Ammon's horn (tissue), 1 donor: ENCODE measurements at places on chromosomes 12 and 14.

GRCh38 chr12:85527192-85527591 is 247.2 kb downstream of the ALX1 start:
- DNase-seq = no peak

DNA sequence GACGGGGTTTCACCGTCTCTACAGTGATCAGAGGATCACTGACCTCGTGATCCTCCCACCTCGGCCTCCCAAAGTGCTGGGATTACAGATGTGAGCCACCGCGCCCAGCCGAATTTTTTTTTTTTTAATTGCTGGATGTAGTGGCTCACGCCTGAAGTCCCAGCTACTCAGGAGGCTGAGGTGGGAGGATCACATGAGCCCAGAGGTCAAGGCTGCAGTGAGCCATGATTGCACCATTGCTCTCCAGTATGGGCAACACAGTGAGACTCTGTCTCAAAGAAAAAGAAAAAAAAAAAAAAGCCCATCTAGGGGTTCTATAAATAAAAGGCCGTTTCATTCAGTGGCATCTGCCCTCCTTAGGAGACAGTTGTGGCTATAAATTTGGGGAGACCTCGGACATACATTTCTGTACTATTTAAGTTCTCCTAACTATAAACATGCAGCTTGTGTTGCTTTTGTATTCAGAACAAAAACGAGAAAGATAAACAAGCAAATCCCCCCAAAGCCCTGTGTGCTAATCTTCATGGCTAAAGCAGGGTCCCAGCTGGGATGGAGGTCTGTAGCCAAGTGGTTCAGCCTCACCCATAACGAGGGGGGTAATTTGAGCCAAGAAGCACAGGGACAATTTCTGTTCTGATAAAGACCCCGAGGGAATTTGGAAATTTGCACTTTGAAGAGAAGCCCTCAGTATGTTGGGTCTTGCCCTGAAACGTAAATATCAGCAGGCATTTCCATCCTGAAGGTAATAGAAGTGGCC is 35.0 kb upstream of the BCL7A start:
- DNase-seq = no peak

GRCh38 chr14:61461808-61462275 is 140.5 kb downstream of the PRKCH start:
- peak; percentile 79 for DNase-seq

- DNase-seq = no peak
Measured at GRCh38 chr14:65320661-65321308, 91.7 kb upstream of the FUT8 start.

GRCh38 chr12:95804291-95804690 is 13.7 kb upstream of the NTN4 start:
- DNase-seq = no peak

GRCh38 chr12:127515941-127516340 is 751.0 kb upstream of the TMEM132C start:
- no peak for DNase-seq

- no peak for DNase-seq
Measured at GRCh38 chr14:63478010-63478409, 65.2 kb downstream of the PPP2R5E start.

- DNase-seq = no peak
Measured at GRCh38 chr12:67377541-67377940, 108.4 kb downstream of the CAND1 start.

GRCh38 chr14:68486033-68486732 is 306.7 kb downstream of the ZFP36L1 start:
- no peak for DNase-seq

- DNase-seq = no peak
Measured at GRCh38 chr14:102238766-102239165, 66.2 kb downstream of the MOK start.

DNA sequence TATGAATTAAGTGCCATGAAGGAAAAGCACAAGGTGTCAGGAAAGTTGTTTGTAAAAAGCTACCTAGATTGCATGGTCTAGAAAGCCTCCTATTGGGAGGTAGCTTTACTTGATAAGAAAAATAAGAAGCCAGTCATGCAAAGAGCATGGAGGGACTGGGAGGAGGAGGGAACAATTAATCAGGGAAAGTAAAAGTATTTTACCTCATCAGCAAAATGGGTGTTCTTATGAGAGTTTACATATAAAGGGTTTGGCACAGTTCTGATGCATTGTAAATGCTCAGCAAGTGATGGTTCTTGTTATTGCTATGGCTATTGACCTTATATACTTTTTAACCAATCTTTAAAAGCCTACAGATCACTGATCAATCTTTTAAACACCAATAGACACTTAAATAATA is 17.0 kb upstream of the TSPAN8 start:
- no peak for DNase-seq

DNA sequence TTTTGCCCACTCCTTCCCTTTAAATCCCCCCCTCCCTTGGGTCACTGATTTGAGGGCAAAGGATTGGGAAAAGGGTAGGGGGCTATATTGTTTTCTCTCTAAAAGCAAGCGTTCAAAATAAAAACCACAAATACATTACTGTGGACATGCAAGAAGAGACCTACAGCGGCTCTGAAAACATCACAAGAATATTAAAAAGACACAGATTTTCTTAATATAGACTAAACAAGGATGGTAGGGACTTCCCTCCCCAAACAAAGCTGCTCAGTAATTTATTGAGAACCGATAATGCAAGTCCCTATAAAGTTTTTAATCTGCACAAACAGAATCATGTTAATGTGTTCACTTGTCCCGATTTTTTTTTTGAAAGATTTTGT is 12.9 kb downstream of the TBX3 start:
- DNase-seq = no peak

GRCh38 chr12:80101126-80101525 is 1.8 kb downstream of the OTOGL start:
- no peak for DNase-seq

DNA sequence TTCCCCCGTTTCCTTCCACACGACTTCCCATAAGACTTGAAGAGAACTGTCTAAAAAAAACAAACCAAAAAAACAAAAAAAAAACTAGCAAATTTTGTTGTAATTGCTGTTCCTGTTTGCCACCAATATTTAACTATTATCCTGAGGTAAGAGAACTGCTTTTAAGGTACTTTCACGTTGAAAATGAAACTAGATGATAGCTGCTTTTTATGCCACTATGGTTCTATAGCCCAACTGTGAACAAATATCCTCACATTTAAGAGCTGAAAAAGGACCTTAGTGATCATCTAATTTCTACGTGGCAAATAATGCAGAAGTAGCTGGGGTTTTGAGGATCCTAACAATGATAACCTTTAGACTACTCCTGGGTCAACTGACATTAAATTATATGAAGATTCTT is 98.6 kb downstream of the TAOK3 start:
- DNase-seq = no peak

DNA sequence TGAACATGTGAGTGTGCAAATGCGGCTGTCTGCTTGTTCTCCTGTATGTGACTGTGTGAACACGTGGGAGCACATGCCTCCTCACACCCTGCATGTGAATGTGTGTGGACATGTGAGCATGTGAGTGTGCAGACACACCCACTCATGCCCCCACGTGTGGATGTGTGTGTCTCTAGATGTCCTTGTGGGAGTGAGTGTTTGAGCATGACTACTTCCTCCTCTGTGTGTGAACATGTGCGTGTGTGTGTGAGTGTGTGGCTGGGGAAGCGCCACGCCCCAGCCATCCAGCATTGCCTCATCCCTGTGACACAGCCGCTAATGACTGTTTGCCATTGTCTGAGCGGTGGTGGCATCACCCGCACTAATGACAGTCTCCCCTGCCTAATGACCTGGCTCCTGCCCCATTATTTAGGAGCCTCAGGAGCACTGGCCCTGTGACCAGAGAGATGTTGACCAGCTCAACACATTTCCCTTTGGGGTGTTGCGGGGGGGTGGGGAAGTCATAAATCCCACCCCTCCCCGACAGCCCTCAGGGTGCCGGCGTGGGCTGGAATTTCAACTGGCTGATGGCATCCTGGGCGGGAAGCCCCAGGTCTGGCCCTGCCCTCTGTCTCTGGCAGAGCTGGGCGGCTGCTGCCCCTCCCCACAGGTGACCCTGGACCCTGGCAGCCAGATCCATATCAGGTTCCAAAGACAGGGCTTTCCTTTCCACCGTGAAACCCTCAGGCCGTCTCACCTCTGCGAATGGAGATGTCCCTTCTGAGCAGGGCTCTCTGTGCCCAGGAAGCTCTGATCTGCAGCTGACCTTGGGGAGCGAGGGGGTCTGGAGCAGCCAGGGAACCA is 11.5 kb upstream of the KRT80 start:
- peak; percentile 82 for DNase-seq

GRCh38 chr14:70022771-70023445 is 143.7 kb downstream of the SMOC1 start:
- DNase-seq = no peak

- DNase-seq = no peak
Measured at GRCh38 chr12:89347325-89347829, 4.9 kb downstream of the DUSP6 start.

GRCh38 chr14:68503186-68503825 is 289.6 kb downstream of the ZFP36L1 start:
- no peak for DNase-seq

GRCh38 chr14:33914676-33915516 is 36.0 kb downstream of the EGLN3 start:
- no peak for DNase-seq

- DNase-seq = no peak
Measured at GRCh38 chr12:94817695-94818075, 167.3 kb upstream of the TMCC3 start.

GRCh38 chr14:99896361-99896760 is 103.1 kb downstream of the EML1 start:
- no peak for DNase-seq

GRCh38 chr14:51462706-51463105 is 189.0 kb upstream of the FRMD6 start:
- no peak for DNase-seq

DNA sequence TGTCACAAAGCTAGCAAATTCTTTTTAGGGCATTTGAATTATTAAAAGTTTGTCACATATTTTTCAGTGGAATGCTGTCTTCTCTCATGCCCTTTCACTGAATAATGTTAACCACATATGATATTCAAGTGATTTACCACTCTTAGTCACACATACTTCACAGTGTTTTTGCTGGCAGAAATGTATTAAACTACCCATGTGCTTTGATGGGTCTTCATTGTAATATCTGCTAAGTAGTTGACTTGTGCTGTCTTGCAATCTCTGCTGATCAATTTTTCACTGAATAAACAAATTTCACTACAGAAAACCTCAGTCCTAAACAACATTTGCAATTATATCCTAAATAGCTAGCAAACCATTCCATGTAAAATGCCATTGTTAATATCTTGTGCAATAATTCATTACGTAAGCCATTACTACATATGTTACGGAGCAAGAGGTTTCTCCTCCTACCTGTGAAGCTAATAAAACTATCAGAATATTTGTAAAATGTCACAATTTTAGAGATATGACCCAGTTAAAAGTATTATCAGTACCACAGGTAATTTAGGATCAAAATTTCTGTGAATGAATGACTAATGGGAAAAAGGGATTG is 64.6 kb upstream of the LMO3 start:
- no peak for DNase-seq

- no peak for DNase-seq
Measured at GRCh38 chr12:104439137-104439536, 17.6 kb upstream of the CHST11 start.

DNA sequence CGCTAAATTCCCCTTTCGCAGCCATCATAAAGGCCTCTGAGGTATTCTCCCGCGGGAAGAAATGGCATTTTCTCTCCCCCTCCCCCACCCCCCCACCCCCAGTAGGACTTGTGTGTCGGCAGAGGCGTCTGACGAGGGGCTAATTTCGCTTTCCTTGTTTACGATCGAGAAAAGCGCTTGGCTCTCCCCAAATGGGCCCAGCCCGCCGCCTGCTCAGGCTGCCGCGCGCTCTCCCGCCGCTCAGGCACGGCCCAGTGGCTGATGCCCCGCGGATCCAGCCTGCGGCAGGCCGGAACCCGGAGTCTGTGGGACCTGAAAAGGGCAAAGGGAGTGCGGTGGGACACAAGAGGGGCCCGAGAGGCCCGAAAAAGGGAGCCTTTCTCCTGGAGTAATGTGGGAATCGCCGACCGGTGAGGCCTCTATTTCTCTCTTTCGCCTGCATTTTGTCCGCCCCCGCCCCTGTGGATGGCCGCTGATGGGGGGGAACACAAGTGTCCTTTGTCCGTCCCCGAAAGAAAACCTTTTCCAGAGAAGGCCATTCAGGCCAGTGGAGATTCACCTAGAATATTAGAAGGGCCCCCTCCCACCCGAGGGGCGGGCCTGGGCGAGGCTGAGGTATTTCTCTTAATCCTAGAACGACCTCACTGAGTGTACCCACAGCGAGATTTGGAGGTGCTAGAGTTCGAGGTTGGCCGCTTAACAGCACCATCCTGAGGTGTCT is 9.0 kb upstream of the HOXC6 start:
- no peak for DNase-seq

DNA sequence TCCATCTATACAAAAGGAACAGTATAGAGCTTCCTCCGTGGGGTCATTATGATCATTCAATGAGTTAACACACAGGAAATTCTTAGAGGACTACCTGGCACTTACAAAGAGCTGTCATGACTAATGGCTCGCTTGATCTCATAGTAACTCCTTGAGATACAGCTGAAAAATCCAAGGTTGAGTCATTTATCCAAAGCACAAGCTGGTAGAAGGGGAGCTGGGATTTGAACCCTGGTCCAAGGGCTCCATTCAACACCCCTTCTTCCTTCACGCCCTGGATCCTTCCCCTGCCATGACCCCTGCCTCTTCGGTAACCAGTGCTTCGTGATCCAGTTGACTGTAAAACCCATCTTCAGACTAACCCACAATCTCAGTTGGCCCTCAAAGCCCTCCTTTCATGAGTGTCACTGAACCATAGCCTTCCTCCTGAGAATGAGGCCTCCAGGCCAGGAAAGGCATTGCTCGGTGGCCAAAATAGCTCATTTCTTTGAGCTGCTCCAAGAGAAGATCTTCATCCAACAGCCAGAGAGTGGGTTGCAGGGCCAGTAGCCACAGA is 7.8 kb downstream of the ZFP36L1 start:
- DNase-seq = no peak

- no peak for DNase-seq
Measured at GRCh38 chr12:4860741-4861140, 49.0 kb upstream of the KCNA1 start.
